LHCN-M2 (cell line): ENCODE measurements at places on chromosomes 2 and 18.
A peak's percentile ranks its signal among the peaks of the same experiment; 100 is the strongest.

DNA sequence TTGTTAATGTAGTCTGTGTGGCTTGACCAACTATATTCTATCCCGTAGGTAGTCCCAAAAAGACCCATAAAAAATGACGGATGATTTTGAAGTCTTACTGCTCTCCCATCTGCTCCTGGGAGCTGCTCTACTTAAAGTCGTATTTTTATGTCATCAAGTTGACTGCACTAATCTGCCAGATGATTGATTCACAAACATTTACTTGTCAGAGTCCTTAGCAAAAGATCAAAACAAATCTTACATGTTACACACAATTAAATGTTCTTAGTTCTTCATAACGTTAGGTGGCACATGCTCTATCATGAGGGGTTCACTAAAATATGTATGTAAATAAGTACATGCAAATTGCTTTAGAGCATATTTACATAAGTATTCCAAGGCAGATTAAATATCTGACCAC is 498.3 kb upstream of the LRRTM4 start:
- no peak for DNase-seq

DNA sequence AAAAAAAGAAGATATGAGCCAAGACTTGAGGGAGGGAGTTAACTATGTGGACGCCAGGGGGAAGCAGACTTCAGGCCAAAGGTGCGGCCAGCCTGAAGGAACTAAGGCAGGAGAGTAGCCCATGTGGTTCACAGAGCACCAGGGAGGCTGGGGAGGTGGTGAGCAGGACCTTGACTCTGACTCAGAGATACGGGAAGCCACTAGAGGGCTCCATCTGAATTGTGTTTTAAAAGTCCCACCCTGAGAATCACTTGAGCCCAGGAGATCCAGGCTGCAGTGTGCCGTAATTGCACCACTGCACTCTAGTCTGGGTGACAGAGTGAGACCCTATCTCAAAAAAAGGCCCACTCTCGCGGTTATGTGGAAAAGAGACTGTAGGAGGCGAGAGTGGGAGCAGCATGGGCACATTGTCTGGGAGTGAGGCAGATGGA is 12.3 kb downstream of the CEP192 start:
- peak; percentile 50 for DNase-seq

DNA sequence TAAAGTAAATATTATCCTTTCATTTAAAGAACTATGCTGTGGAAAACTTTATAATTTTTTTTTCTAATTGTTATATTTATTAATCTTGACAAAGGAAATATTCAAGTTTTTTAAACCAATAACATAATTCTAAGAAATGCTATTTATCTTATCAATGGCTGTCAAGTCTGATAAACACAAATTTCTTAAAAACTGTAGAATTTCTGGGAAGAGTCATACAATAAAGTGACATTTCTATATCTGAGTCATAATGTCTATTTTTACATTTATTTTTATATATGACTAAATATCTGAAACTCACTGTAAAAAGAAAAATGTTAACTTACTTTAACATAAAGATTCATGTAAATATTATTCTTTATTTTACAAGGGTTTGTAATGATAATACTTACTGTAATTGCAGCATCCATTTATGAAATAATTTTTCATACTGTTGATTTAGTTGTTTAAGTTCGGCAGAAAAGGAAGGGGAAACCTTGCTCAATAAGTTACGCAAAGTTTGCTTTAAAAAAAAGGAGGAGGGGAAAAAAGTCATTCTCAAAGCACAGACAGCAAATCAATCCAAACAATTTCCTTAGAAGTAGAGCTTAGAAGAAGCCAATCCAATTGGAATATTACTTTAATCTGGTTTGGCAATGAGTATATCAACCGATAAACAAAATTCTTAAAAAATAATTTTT is 32.4 kb downstream of the ORC2 start:
- no peak for DNase-seq

DNA sequence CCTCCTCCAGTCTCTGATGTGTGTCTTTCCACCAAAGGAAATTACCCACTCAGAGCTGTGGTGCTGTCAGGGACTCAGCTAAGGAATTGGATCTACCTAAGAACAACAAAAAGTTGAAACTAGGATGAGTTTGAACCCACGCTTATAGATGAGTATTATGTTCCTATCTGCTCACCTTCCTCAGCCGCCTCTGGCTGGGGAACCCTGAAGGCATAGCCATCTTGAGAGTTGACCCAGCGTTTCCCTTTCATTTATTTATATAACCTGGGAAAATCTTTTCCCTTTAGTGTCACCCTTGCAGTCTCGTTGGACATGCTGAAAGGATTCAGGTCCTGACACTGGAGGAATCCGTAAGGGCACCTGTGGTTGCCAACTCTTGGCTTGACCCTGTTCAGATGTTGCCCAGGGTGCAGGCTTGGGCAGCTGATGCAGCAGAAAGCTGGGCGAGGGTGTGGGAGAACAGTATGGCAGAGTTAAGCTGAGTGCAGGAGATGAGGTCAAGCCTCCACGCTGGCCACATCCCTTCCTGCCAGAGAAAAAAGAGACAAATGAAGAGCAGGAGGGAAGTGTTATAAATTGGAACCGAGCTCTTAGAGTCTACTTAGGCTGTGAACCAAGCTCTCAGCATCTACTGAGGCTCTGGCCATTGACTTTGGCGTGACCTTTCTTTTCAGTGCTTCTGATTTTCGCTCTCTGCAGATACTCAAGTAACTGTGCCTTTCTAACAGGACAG is 1.9 kb downstream of the CDH20 start:
- no peak for DNase-seq

- DNase-seq = no peak
Observed at GRCh38 chr18:44238911-44239310, 441.8 kb upstream of the SETBP1 start.

DNA sequence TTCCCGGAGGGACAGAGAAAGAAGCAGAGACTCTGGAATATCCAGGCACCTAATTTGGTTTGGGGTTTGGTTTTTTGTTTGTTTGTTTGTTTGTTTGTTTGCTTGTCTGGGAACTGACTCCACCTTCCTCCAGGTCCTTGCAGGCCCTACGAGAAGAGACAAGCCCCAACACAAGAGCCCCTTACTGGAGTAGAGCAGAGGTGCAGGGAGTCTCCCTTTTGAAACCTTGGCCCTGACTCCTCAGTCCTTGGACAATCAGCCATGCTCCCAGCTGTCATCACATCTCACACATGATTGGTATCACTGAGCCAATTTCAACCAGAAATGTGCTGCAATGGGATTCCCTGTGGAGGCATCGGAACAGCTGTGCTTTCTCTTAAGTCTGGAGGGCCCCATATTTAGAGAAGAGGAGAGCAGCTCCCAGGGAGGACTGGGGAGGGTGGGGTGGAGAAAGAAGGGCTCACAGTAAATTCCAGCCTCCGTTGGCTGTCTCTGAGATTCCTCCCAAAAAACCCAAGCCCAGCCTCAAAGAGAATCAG is 279.9 kb upstream of the NCKAP5 start:
- peak; percentile 87 for DNase-seq

DNA sequence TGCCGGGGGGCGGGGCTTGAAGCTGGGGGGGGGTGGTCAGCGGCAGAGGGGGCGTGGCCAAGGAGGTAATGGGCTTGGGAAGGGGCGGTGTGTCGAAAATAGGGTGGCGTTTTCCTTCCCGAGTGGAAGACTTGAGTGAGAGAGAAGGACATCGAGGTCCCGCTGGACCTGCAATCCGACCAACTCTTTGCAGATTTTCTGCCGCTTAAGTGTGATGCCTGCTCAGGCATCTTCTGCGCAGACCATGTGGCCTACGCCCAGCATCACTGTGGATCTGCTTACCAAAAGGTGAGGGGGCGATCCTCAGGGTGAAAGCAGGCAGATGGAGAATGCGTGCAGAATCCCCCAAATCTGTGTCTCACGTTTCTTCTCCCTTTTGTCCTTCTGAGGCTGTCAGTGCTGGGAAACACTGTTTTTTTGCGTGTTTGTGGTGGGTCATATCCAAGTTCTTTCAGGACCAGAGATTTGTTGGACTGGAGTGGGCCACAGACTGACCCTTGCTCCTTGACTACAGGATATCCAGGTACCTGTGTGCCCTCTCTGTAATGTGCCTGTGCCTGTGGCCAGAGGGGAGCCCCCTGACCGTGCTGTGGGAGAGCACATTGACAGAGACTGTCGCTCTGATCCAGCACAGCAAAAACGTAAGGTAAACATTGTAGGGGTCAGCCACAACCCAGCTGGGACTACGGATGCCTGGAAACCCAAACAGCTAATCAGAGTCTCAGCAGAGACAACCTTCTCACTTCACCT is 727 bp downstream of the ZFAND2B start:
- no peak for DNase-seq

- DNase-seq = no peak
Observed at GRCh38 chr18:68283834-68284233, 431.1 kb downstream of the TMX3 start.

- DNase-seq = no peak
Observed at GRCh38 chr18:62942578-62942977, 227.2 kb downstream of the PHLPP1 start.

DNA sequence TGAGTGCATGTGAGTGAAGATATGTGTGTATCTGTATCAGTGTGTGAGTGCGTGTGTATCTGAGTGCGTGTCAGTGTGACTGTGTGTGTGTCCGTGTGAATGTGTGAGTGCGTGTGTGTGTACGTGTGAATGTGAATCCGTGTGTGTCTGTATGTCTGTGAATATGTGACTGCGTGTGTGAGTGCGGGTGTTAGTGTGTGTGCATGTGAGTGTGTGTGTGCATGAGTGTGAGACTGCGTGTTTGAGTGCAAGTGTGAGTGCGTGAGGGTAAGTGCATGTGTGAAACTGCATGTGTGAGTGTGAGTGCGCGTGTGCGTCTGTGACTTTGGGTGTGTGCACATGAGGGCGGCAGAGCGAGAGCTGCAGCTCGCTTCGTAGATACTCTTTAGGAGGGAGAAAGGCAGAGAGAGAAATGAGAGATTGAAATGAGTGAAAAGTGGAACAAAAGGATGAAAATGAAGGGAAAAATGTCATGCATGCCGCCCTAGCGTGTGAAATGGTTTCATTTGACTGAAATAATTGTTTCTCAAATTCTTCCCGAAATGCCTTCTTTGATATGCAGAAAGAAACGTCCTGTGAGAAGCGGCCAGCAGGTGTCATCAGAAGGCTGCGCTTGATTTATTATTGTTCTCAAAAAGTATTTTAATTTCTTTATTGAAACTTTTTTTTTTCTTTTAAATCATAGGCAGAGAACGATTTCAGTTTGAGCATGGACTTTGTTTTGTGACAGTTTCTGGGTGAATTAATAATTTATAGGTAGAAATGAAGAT is 25.6 kb downstream of the ZNF407 start:
- DNase-seq = no peak

DNA sequence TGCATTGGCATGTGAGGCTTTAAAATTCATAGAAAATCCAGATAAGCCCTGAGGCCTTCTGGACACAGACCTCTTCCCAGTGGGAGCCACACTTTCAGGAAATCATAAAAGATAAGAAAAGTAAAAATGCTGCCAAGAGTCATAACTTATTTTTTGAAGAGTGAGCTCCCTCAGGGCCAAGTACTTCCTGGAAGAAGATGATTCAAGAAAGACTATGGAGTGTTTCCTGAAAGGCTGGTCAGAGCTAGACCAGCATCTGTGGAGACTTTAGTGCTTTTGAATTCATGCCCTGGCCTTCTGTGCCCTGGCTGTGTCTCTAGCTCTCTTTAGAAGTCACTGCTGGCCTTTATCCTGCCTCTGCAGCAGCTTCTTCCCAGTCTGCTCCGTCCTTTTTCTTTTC is 6.4 kb upstream of the XDH start:
- DNase-seq = no peak

GRCh38 chr2:216281876-216282275 is 90.4 kb downstream of the MARCHF4 start:
- no peak for DNase-seq

- DNase-seq = no peak
Observed at GRCh38 chr2:8298783-8299182, 383.1 kb upstream of the ID2 start.

GRCh38 chr2:101881131-101881530 is 110.6 kb upstream of the IL1R2 start:
- no peak for DNase-seq

DNA sequence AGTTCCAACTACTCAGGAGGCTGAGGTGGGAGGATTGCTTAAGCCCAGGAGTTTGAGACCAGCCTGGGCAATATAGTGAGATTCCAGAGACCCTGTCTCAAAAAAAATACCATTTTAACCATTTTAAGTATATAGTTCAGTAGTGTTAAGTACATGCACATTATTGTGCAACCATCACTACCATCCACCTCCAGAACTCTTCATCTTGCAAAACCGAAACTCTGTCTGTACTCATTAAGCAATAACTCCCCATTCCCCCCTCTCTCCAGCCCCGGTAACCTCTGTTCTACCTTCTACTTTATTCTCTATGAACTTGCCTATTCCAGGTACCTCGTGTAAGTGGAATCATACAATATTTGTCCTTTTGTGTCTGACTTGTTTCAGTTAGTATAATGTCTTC is 86.4 kb downstream of the GFPT1 start:
- DNase-seq = no peak

DNA sequence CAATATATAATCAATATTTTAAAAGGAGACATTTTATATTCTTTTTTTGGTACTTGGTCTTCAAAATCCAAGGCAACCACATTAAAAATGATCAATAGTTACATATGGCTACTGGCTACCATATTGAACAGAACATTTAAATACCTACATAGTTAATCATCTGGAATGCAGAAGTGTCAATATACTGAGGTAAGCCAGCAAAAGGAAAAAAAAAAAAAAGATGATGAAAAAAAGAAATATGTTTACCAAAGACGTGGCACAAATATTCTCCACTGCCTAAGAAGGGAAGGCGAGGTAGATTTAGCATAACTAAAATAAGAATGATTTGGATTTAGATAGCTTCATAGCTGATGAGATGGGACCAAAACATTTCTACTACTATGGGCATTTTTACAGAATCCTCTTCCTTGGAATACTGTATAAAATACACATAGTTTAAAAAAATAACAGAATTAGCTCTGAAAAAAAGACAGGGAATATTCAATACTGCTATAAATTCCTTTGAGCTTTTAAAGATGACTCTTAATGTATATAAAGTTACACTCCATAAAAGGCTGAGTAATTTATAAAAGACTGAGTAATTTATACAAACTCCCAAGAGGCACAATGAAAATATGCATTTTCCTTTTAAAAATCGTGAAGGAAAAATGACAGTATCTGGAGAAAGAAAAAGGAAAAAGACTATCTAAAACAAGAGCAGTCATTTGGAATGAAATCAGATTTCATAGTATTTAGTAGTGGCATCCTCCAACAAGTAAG is 63.5 kb downstream of the CDH2 start:
- DNase-seq = no peak

DNA sequence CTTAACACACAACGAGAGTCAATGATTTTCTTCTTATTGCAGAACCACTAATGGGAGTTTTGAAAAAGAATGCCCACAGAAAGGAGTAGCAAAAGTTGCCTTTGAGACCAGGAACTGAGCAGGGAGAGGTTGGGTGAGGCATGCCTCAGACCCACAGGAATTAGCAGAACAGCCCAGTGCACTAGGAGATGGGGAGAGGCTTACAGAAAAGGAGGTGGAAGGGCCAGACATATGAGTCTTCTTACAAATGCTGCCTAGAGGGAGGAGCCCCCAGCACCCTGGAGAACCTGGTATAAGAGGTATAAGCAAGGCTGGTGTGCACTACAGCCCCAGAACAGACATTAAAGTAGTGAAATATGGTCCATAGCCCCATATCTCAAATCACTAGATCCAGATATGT is 162.0 kb downstream of the DTNA start:
- no peak for DNase-seq

GRCh38 chr2:166897666-166898065 is 9.4 kb downstream of the XIRP2 start:
- DNase-seq = no peak

- no peak for DNase-seq
Observed at GRCh38 chr2:9721344-9721743, 90.5 kb upstream of the YWHAQ start.

- DNase-seq = no peak
Observed at GRCh38 chr18:3607309-3608098, 157.5 kb downstream of the TGIF1 start.

- no peak for DNase-seq
Observed at GRCh38 chr2:159074605-159075004, 106.2 kb downstream of the TANC1 start.
